ENCODE measurements at places on chromosomes 2 and 18.

DNA sequence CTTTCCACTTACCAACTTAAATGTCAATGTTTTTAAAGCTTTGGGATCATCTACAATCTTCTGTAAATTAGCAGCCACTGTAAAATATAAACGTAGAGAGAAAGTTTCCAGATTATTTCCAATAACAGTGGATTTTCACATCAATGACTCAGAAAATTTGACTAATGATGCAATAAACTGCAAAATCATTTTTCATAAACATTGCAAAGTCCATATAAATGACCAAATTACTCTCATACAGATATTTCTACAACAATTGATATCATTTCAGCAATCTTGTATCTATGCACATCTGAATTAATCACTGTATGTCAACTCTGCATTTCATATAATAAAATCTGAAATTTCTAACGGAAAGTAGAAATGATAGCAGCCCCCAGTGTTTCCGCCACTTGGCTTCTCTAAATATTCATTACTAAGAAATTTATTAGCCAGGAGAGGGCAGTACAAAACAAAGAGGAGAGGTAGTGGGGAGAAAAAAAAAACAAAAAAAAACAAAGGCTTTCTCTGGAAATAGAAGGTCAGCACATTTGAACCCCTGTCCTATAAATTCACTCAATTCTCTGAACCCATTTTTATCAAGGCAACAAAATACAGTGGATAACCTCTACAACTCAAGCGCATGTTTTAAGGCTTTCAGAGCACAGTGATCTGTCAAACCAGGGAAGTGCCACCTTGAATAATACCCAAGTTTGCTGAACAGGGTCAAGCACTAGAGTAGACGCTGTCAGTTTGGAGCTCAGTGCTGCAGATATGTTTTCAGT lies 282.6 kb downstream of the STK39 start:
- DNase-seq, result no peak

- DNase-seq, result no peak
Measured at GRCh38 chr2:42117923-42118753, 51.0 kb upstream of the EML4 start.

GRCh38 chr2:12457831-12458230 lies 258.9 kb upstream of the TRIB2 start:
- no peak for DNase-seq

DNA sequence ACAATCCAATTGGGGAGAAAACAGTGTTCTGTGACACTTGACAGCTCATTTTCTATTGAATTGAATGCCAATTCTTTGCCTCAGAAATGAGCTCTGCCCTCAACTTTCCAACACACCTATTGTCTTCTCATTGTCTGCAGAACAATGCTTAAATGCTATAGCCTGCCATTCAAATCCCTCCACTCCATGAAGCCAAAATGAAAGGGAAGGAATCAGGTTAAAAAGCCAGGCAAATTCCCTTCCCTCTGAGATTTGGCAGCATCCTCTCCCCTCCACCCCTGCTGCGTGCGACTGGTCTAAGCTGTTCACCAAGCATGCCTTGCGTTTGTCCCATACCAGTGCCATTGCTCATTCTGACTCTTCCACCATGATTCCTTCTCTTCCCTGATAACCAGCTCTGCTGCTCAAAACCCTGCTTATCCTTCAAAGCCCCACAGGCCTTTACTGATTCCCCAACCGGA lies 32.4 kb upstream of the TMEM131 start:
- no peak for DNase-seq

DNA sequence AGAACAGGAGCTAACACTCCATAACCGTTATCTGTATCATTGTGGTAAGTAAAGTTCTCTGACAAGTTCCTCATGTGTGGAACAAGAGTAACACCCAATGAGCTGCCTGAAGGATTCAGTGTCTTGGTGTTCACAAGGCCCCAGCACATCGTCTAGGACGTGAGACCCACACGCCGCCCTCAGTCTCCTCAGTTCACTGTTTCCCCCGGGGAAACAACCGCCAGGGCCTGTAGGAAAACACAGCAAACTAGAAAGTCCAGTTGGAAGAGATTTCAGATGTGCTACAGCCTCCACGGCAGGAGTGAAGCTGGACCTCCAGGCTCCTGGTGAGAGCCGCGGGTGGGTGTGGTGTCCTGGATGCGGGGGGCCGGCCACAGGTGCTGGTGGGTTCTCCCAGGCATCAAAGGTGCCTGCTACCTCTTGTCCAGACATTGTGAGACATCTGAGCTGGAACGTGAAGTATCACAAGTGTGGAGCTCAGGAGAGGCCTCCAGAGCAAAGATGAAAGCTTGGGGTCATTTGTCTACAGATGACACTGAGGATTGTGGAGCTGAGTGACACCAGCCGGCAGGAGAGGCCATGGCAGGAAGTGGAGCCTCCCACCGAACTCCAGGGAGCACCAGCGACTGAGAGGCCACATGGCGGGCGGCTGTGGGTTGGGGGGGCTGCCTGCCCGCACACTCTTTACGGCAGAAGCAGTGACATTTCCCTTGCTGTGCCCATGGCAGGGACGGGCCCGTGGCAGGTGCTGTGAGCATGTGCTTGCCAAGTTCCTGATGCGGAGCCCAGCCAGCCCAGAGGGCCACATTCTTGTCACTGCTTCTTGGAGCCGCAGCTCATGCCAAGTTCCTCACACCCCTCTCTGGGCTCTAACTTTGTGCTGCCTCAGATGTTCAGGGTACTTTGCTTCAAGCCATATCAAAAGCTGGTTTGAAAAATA lies 131.2 kb downstream of the TMEM18 start:
- no peak for DNase-seq

DNA sequence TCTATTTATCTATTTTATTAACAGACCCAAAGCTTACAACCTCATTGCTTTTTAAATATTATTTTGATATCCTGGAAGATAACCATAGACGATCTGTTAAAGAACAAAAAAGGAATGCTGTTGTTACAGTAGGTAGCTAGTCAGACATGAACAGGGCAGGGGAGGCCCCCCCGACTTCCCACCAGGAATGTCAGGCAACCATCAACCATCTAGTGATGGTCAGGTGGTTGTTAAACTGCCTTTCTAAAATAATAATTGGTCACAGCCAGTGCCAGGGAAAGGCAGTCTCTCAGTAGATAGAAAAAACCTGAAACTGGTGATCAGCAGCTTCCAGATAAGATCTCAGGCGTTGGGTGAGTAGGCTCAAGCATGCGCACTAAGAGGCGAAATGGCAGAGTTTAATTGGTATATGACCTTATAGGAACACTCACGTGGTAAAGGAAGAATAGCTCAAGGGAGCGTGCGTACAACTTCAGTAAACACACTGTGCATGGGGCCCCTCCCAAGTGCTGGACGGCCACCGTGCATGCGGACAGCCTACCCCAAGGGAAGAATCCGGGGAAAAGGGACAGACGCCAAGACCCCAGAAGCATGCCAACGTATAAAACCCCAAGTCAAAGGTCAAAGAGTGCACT lies 32.5 kb upstream of the CCL20 start:
- no peak for DNase-seq

DNA sequence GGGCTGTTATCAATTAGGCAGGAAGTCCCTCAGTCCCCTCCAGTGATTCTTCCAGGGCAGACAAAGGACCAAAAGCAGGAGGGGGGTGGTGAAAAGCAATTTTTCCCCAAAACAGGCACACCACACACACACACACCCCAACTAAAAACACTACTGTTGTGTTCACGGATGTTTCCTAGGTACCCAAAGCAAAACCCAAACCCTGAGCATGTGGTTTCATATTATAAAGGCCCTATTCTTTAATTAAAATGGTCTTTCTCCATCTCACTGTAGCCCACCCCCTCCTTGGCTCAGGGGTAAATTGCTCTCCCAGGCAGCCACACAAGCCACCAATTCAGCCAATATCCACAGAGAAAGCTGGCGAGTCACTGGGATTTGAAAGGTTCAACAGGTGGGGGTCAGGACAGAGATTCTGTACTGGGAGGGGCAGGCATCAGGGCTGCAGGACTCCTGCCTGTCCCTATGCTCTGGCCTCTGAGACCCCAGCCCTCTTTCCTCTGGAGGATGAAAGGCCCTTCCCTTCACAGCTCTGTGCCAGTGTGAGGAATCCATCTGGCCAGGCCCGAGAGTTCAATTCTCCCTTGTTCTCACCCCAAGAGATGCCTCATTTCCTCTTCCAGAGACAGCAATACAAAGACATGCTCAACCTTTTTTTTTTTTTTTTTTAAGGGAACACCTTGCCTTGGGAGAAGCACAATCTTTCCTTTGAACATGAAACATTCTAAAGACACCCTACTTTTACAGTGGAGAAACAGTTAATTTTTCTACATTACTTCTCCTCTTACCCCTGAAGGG lies 43.6 kb downstream of the SPRED2 start:
- no peak for DNase-seq

DNA sequence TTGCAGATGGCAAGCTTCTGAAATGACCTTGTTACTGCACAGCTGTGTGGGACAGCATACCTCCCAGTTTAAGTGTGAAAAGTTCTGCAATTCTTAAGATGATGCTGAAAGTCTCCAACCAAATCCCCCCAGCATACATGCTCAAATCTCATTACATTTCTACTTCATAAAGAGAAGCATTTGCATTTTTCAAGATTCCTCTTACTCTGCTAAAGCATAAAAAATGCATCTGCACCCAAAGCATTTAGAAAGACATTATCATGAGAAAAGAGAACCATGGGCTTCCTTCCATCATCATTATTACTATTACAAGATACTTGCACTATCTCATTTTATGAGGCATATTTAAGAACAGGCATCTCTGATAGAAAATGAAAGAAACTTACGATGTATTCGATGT lies 236.9 kb upstream of the REV1 start:
- no peak for DNase-seq

DNA sequence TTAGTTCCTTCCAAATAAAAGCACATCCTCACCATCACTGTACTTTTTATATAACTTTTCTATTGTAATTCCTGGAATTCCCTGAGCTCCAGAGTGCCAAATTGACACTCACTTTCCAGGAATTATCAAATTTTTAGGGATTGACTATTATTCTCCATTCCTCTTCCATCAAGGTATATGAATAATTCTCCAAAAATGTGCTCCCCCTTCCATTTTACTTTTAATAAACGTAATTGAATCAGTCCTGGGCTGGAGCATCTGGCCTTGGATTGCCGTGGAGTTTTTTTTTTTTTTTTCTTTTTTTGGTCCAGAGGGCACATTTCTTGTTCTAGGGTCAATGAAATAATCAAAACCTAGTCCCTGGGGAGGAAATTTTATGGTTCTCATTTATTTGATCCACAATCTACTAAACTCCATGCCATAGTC lies 304.3 kb downstream of the CDCA7 start:
- no peak for DNase-seq

DNA sequence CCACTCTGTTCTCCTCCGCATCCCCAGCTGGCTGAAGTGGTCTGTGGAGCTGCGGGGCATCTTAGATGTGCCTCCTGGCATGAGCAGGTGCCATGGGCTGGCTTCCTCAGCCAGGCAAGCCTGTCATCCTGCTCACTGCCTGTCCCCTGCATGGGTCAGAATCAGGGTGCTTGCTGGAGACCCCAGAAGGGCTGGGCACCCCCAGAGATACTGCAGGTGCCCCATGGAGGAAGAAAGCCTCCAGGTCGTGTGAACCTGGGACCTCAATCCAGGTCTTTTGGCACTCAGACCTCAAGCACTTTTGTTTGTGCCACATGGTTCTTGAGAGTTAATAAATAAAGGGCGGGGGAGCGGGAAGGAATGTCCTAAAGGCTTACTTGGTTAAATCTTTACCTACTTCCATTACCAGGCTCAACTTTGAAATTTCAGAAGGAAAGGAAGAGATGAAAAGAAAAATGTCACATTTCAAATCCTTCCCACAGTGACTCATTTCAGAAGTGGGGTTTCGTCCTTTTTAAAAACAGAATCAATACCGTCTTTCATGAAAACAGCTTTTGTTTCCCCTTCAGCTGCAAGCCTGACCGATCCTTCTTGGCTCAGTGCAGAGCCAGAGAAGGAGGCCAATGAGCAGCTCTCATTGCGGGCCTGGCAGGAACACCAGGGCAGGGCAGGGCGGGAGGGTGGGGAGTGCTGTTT lies 69.9 kb downstream of the RHOB start:
- no peak for DNase-seq

DNA sequence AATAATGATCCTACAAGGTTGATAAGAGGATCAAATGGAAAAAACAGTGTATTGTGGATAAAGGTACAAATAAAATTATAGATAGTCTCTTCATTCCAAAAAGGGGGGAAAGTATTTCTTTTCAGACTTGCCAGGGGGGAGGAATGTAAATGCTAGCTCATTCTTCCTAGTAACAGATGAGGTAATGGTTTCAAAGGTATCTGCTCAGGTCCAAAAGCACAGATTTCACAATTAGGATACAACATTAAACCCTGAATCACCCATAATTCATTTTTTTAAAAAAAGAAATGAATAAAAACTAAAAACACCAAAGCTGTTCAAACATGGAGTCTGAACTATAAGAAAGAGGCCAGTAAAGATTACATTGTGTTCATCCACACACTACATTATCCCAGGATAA lies 142.0 kb downstream of the ATAD2B start:
- DNase-seq, result no peak

DNA sequence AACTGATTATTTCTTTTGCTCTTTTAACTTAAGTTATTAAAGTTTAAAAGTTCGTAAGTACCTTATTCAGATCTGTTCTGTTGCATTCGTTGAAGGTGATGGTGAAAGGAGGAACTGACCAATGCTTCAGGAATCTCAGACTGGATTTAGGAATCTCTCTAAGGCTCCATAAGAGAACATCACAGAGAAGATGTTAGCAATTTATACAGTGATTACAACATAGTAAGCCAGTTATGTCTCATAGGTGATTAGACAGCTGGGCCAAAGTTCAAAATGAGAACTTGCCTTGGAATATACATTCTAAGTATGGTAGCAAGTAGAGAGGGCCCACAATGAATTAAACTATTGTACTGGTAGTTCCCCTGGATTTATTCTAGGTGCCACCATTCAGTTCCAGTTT lies 3.2 kb downstream of the MARS2 start:
- no peak for DNase-seq

GRCh38 chr2:45006041-45006941 lies 3.0 kb downstream of the SIX2 start:
- DNase-seq, result no peak

DNA sequence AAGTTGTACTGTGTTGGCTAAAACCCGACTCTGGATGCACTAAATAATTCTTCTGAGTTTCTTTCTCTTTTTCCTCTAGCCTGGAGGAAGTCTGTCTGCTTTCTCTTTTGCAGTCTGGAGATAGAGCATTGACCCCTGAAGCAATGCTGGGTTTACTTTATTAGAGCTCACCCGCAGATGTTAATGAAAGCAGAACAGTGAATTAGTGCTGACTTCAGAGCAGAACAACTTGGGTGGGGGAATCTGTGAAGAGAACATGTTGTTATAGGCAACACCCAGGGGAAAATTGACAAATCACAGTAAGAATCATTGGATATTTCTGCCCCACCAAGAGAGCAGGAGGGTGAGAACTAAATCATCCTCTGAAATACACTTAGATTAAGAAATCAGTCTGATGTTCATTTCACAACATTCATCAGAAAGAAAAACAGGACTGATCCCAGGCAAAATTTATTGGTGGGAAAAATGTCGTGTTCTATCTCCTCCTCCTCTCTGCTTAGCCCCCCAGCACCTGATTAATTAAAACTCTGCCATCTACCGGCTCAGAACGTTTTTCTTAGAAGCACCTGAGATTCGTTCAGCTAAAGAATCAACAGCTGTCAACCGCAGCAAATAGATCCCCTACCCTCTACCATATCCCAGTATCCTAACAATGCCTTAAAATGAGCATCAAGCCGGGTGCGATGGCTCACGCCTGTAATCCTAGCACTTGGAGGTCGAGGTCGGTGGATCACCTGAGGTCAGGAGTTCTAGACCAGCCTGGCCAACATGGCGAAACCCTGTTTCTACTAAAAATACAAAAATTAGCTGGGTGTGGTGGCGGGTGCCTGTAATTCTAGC lies 165.1 kb downstream of the FMNL2 start:
- no peak for DNase-seq

Measured in omental fat pad (tissue), 4 donors.